ENCODE measurements at places on chromosomes 16 and 17.

DNA sequence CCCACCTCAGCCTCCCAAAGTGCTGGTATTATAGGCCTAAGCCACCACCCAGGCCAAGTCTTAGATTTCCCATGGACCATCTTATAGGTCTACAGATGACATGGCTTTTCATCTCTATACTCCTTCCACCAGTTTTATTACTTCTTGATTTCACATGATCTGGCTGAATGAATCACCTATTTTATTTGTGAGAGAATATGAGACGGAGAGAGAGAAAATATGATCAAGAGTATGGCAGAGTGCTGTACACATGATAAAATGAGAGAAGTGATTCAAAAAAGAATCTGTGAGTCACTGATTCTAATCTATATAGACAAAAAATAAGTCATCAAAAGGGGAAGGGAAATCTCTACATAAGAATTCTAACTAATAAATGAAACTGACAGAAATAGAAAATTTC, 13.7 kb downstream of the ACSM1 start:
- no peak for DNase-seq

DNA sequence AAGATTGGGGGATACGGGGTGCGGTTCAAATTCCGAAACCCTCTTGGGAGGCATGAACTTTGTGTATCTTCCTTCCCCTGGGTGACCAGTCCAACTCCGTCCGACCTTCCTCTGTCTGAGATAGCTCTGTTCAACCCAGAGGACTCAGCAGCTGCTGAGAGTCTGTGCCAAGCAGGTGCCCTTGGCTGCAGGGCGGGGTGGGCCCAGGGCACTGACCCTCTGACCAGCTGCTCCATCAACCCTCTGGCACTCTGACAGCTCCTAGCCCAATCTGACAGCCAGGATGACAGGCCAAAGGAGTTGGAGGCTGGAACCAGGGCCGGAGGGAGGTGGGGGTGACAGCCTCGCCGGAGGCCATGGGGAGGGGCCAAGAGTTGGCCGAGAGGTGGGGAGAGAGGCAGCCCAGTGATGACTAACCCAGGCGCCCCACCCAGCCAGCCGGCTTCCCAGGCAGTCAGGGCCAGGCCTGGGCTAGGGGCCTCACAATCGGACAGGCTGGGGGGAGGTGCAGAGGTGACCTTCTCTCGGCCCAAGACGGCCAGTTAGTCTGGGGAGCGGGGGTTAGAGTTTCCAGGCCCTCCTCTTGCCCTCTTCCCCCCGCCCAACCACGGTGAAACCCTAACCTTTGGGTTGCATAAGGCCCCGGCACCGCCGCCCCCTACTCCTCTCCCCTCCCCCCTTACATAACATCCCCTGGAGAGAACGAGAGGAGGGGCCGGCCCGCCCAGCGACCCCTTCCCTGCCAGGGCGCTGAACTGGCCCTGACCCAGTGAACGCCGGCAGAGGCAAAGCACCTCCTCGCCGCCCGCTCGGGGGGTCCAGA, 5.0 kb upstream of the TLCD2 start:
- DNase-seq: no peak

DNA sequence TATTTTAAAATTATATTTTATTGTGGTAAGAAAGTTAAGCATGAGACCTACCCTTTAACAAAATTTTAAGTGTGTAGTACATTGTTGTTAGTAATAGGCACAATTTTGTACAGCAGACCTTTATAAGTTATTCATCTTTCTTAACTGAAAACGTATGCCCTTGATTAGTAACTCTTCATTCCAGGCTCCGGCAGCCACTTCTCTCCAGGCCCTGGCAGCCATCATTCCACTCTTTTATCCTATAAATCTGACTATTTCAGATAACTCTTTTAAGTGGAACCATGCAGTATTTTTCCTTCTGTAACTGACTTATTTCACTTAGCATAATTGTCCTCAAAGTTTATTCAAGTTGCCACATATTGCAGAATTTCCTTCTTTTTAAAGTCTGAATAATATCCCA, 348.2 kb downstream of the CDH11 start:
- no peak for DNase-seq

DNA sequence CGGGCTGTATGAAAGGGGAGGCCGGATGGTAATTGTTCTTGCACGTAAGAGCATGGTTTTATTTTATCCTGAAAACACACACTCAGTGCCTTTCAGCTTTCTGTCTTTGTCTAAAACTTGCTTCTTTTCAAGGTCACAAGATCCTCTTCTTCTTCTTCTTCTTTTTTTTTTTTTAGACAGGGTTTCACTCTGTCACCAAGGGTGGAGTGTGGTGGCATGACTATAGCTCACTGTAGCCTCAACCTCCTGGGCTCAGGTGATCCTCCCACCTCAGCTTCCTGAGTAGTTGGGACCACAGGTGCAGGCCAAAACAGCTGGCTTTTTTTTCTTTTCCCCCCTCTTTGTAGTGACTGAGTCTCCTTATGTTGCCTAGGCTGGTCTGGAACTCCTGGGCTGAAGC, 15.9 kb upstream of the ZNF629 start:
- peak; percentile 19 for DNase-seq

DNA sequence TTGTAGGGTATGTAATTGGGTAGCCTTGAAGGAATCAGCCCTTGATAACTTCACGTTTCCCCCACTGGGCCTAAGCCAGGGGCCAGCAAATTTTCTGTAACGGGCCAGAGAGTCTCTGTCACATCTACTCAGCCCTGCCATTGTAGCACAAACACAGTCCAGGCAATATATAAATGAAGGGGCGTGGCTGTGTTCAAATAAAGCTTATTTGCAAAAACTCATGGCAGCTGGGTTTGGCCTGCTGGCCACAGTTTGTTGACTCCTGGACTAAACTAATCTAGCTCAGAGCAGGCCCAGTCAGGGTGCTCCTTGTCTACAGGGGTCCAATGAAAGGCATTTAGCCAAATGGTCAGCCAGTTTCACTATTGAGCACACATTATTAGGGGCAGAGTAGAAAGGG, 141.6 kb downstream of the CCDC182 start:
- no peak for DNase-seq

GRCh38 chr17:82959242-82959930, 119.6 kb upstream of the ZNF750 start:
- DNase-seq: no peak

DNA sequence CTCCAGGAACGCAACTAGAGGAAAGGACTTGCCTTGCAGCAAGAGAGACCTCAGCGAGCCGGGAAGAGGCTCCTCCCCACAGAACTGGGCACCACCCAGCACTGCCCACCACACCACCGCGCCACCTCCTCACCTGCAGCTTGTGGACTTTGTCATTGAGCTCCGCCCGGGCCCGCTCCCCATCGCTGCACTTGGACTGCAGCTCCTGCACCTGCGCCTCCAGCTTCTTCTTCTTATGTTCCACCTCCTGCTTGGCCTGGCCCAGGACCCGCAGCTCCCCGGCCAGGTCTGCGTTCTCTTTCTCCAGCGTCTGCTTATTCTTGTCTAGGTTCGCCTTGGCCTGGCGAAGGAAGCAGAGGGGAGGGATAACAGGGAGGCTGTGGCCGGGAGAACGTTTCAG, 76.7 kb downstream of the NDE1 start:
- no peak for DNase-seq

GRCh38 chr17:49090878-49091594, 41.5 kb upstream of the B4GALNT2 start:
- no peak for DNase-seq

DNA sequence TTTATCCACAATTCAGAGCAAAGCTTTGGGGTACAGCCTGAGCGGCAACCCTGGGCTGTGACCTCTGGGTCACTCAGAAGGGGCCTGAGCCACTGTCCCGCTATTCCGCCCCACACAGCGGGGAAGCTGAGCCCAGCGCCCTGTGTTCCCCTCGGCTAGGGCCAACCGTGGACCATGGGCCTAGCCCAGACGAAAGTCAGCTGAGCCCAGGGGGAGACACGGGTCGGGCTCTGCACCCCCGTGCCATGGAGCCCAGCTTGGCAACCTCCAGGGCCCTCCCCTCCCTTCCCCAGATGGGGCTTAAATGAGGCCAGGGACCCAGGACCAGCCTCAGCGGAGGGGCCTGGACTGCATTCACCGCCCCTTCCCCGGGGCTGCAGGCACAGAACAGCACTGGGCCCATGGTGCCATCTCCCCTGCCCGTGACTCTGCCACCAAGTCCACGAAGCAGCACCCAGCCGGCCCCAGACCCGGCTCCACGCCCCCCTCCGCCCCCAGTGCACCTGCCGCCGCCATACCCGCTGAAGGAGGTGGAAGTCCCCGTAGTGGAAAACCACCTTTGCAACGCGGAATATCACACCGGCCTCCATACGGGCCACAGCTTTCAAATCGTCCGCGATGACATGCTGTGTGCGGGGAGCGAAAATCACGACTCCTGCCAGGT, 1.8 kb downstream of the TPSD1 start:
- no peak for DNase-seq

DNA sequence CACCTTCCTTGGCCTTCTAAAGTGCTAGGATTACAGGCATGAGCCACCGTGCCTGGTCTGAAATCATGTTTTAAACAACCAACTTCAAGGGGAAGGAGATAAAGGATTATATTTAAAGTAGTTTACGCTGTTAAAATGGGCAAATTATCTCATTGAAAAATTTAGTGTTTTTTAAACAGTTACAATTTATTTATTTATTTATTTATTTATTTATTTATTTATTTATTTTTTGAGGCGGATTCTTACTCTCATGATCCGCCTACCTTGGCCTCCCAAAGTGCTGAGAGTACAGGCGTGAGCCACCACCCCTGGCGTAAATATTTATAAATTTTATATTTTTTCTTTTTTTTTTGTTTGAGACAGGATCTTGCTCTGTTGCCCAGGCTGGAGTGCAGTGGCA, 22.2 kb downstream of the CDK12 start:
- no peak for DNase-seq

- no peak for DNase-seq
These were observed 733 bp downstream of the CHRNB1 start for GRCh38 chr17:7445619-7445968.

DNA sequence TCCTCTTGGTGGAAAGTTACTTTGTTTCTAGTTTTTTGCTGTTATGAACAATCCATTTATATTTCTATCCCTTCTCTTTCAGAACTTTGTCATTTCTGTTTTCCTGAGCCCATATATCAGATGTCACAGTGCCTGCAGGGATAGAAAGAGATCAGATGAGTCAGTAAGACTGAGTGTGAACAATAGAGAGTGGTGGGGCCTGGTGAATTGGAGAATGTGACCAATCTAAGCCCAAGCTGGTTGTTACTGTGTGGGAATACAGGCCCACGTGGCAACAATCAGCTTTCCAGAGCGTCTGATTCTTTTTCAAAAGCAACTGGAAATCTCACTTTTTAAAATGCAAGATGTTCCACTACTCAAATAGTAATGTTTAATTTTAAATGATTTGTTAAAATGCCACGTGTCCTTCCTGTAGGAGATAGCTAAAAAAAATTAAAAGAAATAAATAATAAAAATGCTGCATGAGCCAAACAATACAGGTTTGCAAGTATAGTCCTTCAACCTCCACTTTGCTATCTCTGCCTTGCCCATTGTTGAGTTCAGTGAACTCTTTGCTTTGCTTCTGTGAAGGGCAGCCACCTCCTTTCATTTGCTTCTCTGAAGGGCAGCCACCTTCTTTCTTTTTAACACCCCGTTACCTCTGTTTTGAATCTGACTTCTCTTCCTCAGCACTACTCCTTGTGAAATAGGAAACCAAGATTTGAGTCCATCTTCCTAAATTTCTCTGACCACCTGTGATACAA, 9.6 kb downstream of the DCTN5 start:
- DNase-seq: no peak

- no peak for DNase-seq
These were observed 187.2 kb downstream of the CDK5R1 start for GRCh38 chr17:32673964-32674363.

DNA sequence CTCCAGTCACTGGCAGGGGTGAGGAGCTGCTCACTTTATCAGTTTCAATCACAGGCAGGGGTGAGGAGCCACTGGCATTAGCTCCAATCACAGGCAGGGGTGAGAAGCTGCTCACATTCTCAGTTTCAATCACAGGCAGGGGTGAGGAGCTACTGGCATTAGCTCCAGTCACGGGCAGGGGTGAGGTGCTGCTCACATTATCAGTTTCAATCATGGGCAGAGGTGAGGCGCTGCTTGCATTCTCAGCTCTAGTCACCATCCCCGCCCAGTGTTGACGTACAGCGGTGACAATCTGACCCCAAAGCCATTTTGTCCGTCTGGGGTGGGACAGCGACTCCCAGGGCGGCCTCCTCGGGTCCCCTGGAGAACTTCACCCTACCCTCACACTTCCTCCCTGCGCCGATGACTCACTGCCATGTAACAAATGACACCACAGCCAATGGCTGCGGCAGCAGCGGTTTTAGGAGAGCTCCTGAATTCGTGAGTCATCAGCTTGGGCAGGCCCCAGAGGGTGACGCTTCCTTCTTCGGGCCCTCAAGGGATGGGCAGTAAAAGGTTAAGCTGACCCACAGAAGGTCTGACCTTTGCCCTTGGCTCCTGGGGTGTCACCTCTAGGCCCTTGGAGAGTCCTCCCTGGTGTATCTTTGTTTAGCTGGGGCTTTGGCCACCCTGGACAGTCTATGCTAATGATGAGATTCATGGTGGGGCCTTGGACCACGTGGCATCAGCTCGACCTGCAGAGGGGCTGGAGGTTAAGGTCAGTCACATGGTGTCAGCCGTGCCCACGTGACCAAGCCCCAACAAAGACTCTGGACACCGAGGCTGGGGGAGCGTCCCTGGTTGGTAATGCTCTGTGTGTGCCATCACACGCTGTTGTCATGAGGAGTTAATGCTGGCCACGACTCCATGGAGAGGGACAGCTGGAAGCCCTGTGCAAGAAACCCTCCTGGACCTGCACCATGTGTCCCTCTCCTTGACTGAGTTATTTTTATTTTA, 171.7 kb downstream of the C16orf95 start:
- peak; percentile 99 for DNase-seq

DNA sequence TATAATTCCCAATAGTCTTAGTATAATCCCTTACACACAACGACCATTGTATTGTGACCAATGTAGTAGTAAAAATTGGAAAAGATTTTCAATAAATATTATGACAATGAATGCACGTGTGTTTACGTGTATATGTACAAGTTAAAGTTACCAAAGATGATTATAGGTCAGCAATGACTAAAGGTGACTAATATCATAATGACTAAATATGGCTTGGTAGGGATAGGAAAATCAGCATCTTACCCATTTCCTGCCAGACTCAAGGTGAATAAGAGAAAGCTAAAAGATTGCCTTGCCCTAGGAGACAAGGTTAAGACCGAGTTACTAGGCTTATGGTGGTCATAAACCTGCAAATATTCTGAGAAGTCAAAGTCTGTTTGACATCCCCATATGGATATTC, 34.4 kb downstream of the CPD start:
- DNase-seq: no peak

GRCh38 chr17:48037036-48037837, at the start of gene COPZ2:
Gene COPZ2, minus strand, starts transcription at chr17:48037797. Its CDS starts 20 bp downstream, at chr17:48037777.
- DNase-seq: peak; percentile 29

- DNase-seq: no peak
These were observed 40.8 kb downstream of the NT5M start for GRCh38 chr17:17343896-17344506.

DNA sequence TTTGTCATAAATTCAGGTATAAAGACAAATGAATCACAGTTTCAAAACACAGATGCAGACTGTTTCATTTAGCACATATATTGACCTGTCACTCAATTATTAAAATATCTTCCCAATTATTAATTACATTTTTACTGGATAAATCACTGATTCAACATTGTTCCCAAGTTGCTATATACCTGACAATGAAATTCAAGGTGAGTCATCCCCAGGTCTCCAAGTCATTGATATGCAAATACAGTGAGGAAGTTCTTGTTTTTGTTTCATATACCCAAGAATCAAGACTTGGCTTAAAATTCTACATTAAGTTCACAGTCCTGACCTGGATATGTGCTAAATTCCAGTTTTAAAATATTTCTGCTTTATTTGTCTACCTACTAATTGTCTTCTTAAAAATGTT, 599.3 kb upstream of the PSMD7 start:
- no peak for DNase-seq

- DNase-seq: no peak
These were observed 1.5 kb upstream of the DYNC1LI2 start for GRCh38 chr16:66752958-66753357.
